ENCODE measurements at places on chromosomes 12 and 14. TPM values are rescaled to one million over a fixed set of nuclear protein-coding genes. Genes with fewer than 3 reads are reported as not detected.

HOMEZ gene
- 6.0 TPM for total RNA-seq

GRCh38 chr14:57058319-57058718 lies 210.4 kb downstream of the EXOC5 start:
- DNase-seq: no peak

DNA sequence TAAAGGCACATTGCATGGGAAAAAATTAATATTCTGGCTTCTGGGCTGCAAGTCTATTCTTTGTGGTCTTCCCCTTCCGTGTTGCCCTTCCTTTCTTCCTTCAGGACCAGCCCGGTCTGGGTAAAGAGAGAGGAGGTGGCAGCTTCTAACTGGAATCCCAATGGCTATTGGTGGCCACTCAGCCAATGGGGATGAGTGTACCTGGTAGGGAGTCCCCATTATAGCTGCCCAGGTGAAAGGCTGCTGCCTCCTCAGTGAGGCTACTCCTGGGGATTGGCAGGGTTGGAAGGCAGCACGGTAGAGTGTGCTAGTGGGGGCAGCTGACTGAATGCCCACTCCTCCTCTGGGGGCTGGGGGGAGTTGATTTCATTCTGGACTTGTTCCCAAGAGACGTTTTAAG lies 112.6 kb downstream of the RBM19 start:
- no peak for DNase-seq

TAS2R7 gene
- total RNA-seq: not detected

DNA sequence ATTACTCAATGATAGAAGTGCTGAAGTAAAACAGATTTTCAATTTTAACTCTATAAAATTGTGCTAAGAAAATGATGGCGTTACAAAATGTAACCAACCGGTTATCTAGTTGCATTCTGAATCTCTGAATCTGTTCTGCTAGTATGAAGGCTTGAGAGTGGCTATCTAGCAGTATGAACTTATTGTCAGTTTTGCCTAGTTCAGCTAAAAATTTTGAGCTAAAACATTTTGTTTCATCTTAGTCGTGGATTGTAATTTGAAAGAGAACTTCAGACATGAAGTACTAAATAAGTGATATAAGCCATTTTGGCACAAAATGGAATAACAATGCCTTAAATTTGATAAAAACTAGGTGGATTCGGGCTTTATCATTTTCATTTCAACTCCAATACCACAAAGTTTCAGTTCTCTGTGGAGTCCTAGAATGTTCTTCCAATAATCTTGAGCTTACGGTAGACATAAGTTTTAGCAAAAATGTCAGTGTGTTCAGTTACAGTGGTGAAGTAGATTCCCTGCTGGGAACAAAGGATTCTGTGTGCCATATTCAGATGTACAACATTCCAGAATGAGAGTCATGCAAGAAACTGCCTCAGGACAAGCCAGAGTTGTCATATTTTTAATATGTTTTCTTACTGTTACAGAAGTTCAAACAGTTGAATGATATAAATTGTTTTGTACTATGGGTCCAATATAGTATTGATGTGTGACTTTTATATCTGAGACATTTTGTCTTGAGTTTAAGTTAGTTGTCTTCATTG lies 28.1 kb downstream of the ATP6V1D start:
- DNase-seq: no peak

GRCh38 chr12:124188084-124188483 lies 106.8 kb upstream of the RFLNA start:
- no peak for DNase-seq

DNA sequence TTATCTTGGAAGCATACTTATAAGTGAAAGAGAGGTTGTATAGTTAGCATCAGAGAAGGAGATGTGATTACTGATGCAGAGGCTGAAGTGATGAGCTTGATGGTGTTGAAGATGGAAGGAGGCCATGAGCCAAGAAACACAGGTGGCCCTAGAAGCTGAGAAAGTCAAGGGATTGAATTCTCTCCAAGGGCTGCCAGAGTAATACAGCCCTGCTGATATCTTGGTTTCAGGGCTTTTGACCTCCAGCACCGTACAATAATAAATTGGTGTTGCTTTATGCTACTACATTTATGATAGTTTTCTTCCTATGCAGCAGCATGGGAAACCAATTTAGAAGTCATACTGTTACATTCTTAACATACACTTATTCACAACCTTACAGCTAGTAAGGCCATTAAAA lies 1133.3 kb downstream of the AACS start:
- DNase-seq: no peak
